ENCODE measurements at places on chromosomes 7 and 10. TPM values are rescaled to one million over a fixed set of nuclear protein-coding genes. Genes with fewer than 3 reads are reported as not detected.

The GARIN1A gene
- total RNA-seq, result 1.9 TPM

GRCh38 chr7:27161214-27161720 lies 4.1 kb downstream of the HOXA9 start:
- DNase-seq, result no peak

DNA sequence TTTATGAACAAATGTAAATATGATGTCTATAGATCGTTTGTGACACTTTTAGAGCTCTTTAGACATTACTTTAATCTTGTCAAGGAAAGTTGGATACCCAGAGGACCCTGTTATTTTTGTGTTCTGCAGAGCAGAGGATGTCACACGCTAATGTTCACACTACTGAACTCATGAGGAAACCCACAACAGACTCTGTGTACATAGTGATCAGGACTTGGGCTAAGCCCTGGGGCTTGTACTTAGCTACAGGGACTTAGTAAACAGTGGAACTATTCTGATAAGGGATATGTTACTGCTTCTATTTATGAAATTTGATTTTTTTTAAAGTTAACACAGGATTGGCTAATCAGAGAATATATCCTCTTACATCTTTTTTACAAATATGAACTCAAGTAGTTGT lies 36.1 kb upstream of the ZNF518A start:
- no peak for DNase-seq

- no peak for DNase-seq
These were observed 8.1 kb downstream of the GNB2 start for GRCh38 chr7:100681491-100682227.

GRCh38 chr10:44937196-44938005 lies 22.2 kb upstream of the RASSF4 start:
- no peak for DNase-seq

GRCh38 chr10:88313878-88314277 lies 269.2 kb downstream of the RNLS start:
- no peak for DNase-seq

- DNase-seq, result no peak
These were observed 72.2 kb upstream of the IL6 start for GRCh38 chr7:22654831-22655230.

The PPP1R9A gene
- 22.7 TPM for total RNA-seq

The ARMC10 gene
- 37.0 TPM for total RNA-seq

- DNase-seq, result no peak
These were observed 111.7 kb downstream of the PDGFA start for GRCh38 chr7:407721-408539.

DNA sequence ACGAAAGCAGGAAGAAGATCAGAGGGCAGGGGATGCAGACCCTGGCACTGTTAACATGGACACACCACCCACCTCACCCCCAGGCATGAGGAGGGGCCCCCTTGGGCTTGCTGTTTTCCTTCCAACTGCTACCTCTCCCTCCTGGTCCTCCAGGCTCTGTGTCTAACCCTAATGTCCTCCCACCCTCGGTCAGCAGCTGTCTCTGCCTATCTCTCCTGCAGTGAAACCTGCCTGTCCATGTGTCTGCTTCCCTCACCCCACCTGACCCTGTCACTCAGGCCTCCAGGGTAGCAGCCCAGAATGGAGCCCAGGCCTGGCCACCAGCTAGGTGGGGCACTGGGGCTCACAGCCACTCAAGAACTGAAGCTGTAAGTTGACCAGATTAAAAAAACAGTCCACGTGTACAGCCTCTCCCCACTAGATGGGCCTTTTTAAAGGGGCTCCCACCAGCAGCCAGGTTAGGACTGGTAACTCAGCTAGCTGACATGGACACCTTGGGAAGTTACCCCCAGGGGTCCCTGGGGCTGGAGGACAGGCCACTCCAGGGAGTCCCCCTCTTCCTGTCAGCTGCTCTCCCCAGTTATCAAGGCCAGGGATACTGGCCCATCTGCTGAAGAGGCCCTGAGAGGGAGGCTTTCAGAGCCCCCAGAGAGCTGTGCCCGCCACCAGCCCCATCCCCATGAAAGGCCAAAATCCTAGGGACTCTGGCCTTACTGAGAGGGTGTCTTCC lies 1.5 kb downstream of the SMARCD3 start:
- DNase-seq, result no peak

The HOXA10 gene
- not detected for total RNA-seq

GRCh38 chr7:93196336-93196735 lies 29.9 kb downstream of the HEPACAM2 start:
- no peak for DNase-seq

- no peak for DNase-seq
These were observed 120.9 kb downstream of the PKD1L1 start for GRCh38 chr7:47827351-47827756.

GRCh38 chr10:116524736-116525135 lies 21.0 kb upstream of the PNLIP start:
- no peak for DNase-seq

The PCLO gene
- total RNA-seq, result 3.5 TPM

The NKX1-2 gene
- total RNA-seq, result not detected

The PON1 gene
- total RNA-seq, result not detected

- DNase-seq, result no peak
These were observed 561.7 kb upstream of the POM121L12 start for GRCh38 chr7:52473756-52474155.

DNA sequence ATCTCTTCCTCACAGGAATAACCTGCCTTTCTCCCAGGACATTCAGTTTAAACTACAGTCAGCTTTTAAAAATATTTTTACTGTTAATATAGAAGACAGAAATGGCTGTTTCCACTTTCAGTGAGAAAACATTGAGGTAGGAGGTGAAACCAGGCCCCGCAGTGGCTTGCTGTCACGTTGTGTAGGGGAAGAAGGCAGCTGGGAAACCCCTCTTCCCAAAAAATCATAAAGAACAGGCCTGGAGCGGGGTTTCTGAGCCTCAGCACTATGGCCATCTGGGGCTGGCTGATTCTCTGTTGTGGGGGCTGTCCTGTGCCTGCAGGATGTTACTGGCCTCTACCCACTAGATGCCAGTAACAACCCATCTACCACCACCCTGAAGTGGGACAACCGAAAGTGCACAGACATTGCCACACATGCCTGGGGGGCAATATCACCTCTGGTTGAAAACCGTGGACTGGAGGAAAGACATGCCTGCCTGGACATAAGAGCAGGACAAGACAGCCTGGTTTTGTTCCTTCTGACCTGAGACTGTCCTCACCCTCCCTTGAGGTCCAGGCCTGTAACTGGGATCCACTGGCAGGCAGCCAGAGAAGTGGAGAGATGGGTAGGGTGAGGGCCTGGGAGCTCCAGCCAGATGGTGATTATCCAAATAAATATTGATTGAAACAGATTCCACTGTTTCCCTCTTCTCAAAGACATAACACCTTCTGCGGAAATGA lies 43.9 kb downstream of the KCNH2 start:
- DNase-seq, result no peak

GRCh38 chr7:9029681-9030530 lies 596.5 kb downstream of the NXPH1 start:
- no peak for DNase-seq

- no peak for DNase-seq
These were observed 46.2 kb downstream of the CPVL start for GRCh38 chr7:29099896-29100847.

- DNase-seq, result no peak
These were observed 27.1 kb downstream of the CD36 start for GRCh38 chr7:80665526-80665925.

The DENND2A gene
- 29.8 TPM for total RNA-seq

GRCh38 chr7:136293272-136293671 lies 316.1 kb upstream of the MTPN start:
- DNase-seq, result no peak

GRCh38 chr10:44068716-44069482 lies 316.0 kb downstream of the CXCL12 start:
- DNase-seq, result no peak

- DNase-seq, result peak; percentile 59
These were observed 183.4 kb downstream of the SORCS3 start for GRCh38 chr10:104824380-104825006.

DNA sequence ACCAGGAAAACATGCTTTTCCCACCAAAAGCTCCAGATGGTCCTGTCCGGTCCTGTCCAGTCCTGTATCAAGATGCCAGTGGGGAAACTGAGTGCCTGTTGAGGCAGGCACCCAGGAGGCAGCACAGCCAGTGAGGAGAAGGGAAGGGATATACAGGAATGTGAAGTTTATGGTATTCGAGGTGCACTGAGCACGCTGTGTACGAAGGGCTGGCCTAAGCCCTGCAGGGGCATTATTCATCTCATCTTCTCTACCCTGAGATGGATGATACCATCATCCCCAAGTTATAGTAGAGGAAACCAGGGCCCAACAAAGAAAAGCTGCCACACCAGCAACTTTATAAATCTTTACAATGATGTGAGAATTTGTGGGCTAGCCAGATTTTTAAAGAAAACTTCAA lies 23.4 kb upstream of the FXYD4 start:
- DNase-seq, result no peak

The UBE2D4 gene
- total RNA-seq, result 15.6 TPM

GRCh38 chr10:80204677-80205476 lies 460 bp downstream of the ANXA11 start:
- DNase-seq, result peak; percentile 11

GRCh38 chr10:97101166-97101940 lies 84.4 kb downstream of the SLIT1 start:
- no peak for DNase-seq

GRCh38 chr7:153190452-153190851 lies 430.9 kb downstream of the ACTR3B start:
- no peak for DNase-seq

GRCh38 chr10:67785098-67785497 lies 52.9 kb downstream of the DNAJC12 start:
- no peak for DNase-seq

- DNase-seq, result no peak
These were observed 113.2 kb downstream of the GRID1 start for GRCh38 chr10:86253091-86254072.

The KCNH2 gene
- 10.7 TPM for total RNA-seq

- DNase-seq, result no peak
These were observed 133.0 kb downstream of the TSPAN12 start for GRCh38 chr7:120724955-120725354.

The BTBD16 gene
- not detected for total RNA-seq

Measured in neural crest cell (in vitro differentiated cells).